ENCODE measurements at places on chromosomes 4 and X.

DNA sequence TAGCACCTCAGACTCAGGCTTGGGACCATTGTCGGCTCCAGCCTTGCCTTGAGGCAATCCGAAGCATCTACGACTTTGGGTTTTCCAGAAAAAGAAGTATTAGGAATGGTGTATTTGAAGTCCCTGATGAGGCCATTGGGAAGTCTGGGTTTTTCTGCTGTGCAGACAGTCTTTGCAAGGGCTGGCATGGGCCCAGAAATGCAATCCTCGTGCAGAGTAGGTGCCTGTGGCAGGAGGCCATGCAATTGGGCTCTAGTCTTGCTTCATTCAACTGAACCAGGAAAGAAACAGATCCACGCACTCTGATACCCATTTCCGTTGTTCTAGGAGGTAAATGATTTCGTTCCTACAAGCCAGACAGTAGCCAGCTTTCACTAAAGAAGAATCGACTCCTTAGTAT is 12.4 kb downstream of the ZFP92 start:
- DNase-seq, result no peak

DNA sequence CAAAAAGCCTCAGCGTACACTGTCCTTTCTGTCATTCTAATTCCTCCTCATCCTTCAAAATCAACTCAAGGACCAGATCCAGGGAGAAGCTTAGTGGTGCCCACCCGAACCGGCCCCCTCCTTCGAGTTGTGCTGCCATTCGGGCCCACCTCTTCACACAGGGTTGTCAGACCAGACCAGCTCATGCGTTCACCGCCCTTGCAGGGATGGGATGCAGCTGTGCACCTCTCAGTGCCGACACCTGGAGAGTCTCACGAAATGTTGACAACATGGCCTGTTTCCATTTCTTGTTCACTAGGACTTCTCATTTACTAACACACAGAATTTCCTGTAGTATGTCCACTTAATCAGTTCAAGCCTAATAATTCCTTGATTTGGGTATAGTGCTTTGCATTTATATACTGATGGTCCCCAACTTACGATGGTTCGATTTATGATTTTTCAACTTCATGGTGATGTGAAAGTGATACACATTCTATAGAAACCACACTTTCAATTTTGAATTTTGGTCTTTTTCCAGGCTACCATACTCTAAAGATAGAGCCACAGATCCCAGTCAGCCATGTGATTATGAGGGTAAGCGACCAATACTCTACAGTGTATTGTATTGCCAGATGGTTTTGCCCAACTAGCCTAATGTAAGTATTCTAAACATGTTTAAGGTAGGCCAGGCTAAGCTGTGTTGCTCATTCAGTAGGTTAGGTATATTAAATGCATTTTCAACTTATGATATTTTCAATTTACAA is 23.3 kb downstream of the PKD2 start:
- DNase-seq, result no peak

DNA sequence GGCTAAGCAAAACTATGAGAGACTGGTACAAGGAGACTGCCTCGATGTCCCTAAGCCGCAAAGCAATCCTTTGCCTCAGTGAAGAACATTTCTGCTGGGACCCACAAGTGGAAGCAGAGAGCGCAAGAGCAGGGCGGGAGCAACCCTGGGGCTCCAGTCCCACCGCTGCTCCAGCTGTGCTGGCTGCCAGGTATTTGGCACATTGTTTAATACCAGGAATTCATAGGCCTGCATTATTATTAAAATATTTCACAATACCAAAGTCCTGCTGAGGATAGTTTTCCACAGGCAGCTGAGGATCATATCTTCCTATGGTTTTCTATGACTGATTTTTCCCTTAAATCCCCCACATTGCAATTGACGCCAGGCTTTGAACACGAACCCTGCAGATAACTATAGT is 163.5 kb upstream of the TLL1 start:
- DNase-seq, result no peak

DNA sequence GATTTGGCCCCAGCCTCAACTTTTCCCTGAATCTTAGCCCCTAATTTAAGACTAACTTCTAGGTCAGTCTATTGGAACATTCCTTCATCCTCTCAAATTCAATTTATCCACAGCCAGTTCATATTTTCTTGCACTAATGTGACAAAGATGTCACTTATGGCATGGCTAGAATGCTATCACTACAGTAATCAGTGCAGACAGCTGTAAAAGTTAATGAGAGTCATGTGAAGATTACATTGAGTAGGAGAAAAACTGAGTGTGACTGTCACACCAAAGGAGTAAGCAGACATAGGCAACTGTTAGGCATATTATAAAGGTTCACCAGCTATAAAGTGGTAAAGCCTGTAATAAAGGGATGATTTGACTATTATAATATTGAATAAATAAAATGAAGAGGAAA is 42.6 kb downstream of the GABRG1 start:
- no peak for DNase-seq

- DNase-seq, result no peak
These were observed 325.0 kb upstream of the EMCN start for GRCh38 chr4:100842856-100843255.

GRCh38 chrX:8036914-8037313 is 109.7 kb upstream of the PNPLA4 start:
- no peak for DNase-seq
